Stimulated activated CD4-positive, alpha-beta T cell treated with anti-CD3 and anti-CD28 coated beads, TNF-alpha, amount 100 ng/mL, for 1 hour (primary cell): ENCODE measurements at places on chromosomes 6 and 20.

GRCh38 chr6:93416571-93417420 is 2.6 kb downstream of the EPHA7 start:
- DNase-seq = no peak

GRCh38 chr6:128271527-128271926 is 248.9 kb downstream of the PTPRK start:
- no peak for DNase-seq

- no peak for DNase-seq
Measured at GRCh38 chr6:98343004-98343403, 491.4 kb upstream of the POU3F2 start.

- DNase-seq = no peak
Measured at GRCh38 chr6:21033084-21033483, 498.8 kb downstream of the CDKAL1 start.

DNA sequence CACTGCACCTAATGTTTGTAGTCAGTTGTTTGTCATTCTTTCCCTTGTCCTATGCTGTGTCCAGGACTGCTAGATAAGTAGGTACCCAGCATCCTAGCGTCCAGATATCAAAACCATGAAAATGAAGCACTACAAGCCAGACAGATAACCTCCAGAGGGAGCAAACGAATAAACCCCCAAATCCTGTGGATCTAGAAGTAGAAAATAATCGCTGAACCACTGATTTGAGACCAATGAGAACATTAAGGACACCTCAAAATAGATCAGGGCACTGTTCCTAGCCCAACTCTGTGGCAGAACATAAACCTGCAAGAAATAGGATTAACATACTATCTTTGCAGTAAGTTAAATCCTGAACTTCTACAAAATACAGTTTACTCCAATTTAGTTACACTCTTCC is 1.1 kb upstream of the KLHL32 start:
- no peak for DNase-seq

- DNase-seq = no peak
Measured at GRCh38 chr6:15922510-15923250, 206.2 kb upstream of the MYLIP start.

DNA sequence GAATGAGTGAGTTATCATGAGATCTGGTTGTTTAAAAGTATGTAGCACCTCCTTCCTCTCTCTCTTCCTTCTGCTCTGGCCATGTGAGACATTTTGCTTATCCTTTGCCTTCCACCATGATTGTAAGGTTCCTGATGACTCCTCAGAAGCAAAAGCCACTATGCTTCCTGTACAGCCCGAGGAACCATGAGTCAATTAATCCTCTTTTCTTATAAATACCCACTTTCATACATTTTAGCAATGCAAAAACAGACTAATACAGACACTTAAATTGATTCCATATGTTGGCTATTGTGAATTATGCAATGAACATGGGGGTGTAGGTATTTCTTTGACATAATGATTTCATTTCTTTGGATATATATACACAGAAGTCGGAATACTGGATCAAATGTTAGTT is 792.8 kb upstream of the EYS start:
- DNase-seq = no peak

DNA sequence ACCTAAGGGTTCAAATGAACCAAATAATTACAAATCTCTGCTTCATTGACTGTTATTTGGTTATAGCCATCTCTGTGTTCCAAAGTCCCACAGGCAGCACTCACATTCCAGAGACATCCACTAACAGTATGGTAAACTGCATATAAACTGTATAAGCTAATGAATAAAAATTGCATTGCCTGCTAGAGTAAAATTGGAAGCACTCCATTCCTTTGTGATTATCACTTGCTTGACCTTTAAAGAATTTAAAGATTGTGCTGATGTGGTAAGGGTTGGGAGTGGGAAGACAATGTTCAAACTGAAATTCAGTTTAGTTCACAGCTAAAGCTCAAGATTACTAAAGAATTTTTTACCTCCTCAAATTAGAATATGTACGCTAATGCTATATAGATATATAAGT is 31.0 kb upstream of the OSTM1 start:
- no peak for DNase-seq

DNA sequence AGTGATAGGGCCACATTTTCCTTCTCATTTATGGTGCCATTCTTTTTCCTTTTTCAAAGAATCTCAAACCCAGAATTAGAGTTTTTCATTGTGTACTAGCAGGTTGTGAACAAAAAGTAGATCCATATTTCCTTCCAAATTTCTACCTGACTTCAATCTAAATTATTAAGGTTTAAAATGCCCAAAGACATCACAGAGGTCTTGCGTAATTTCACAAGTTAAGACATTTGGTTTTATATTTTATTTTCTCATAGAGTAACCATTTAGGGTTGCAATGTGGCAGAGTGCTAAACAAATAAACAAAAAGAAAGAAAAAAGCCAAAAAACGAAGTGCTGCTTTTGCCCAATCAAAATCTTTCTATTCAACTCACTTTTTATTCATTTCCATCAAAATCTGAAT is 49.4 kb upstream of the MBOAT1 start:
- DNase-seq = no peak

- DNase-seq = no peak
Measured at GRCh38 chr20:375265-375889, 5.2 kb upstream of the TRIB3 start.

GRCh38 chr6:33008944-33009861 is at the start of gene HLA-DOA:
Gene HLA-DOA, minus strand, starts transcription at chr6:33009591.
- DNase-seq = no peak

DNA sequence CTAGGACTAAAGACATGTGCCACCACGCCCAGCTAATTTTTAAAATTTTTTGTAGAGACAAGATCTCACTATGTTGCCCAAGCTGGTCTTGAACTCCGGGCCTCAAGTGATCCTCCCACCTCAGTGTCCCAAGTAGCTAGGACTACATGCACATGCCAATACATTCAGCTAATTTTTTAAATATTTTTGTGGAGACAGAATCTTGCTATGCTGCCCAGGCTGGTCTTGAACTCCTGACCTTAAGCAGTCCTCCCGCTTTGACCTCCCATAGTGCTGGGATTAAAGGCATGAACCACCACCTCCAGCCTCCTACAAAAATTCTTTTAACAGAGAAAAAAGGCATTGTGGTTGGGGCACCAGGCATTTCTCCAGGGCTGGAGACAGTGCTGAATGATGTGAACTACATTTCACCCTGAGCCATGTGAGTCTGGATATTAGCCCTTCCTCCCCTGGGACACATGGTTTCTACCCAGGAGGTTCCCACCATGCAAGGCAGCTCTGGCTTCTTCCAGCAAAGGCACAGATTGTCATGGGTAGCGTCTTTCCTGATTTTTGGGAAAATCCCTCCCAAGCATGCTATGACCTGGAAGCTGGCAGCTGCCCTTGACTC is 36.3 kb upstream of the CMTR1 start:
- DNase-seq = no peak

DNA sequence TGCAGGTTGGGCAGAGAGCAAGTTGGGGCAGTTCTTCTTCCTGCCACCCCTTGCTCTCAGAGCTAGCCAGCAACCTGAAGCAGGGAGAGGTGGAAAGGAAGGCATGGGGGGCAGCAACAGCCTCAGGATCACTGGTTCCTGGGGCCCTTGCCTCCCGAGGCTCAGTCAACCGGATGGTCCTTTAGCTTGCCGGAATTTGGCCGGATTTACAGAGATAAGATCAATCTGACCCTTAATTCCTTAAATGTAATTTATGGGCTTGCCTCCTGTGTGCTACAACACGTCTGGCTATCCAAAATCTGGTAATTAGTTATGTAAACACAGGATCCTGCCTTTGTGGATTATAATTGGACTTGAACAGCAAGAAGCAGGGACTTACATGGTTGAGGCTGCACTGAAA is 19.5 kb upstream of the TCP11 start:
- DNase-seq = no peak

DNA sequence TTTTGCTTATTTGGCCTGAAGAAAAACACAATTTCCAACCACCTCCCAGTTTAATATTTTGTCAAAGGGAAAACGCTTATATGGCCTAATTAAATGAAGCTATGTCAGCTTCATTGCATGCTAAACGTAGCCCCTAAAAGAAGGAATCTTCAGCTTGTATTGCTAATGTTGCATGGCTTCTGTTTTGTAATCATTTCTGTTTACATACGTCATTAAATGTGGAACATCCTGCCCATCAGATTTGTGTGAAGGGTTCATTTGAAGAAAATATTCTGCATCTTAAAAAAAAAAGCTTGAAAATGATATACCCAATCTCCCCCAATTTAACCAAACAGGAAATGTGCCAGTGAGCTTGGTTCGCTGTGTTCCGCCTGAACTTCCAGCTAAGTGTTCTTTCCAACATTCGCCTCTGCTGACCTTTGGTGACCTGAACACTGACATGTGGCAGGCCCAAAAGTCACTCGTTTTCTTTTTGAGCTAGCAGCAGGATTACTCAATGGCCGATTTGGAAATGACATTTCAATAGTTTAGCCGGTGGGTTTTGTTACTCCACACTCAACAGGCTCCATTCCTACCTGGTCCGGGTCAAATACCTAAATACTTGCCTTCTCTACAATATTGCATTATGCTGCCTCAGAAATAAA is 12.7 kb upstream of the SIRT5 start:
- no peak for DNase-seq

DNA sequence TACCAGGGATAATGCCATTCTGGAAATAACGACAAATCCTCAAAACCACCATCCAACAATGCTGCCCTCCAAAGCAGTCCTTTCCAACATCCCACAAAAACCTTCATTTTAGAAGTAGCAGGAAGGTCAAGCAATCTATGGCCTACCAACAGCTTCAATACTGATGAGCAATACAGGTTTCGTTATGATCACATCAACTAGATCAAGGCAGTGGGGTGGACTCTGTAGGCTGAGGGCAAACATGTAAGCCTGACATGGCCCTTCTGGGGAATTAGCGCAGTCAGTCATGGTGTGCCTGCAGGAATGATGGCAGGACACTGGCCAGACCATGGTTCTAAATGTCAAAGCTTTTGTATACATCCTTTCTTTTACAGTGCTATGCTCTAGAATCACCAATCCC is 41.7 kb downstream of the EZR start:
- DNase-seq = no peak
